ENCODE measurements at places on chromosomes 2 and 18.

- DNase-seq = no peak
Observed at GRCh38 chr2:186883666-186884065, 34.7 kb upstream of the ZSWIM2 start.

- no peak for DNase-seq
Observed at GRCh38 chr2:7725171-7725849, 808.1 kb downstream of the RNF144A start.

DNA sequence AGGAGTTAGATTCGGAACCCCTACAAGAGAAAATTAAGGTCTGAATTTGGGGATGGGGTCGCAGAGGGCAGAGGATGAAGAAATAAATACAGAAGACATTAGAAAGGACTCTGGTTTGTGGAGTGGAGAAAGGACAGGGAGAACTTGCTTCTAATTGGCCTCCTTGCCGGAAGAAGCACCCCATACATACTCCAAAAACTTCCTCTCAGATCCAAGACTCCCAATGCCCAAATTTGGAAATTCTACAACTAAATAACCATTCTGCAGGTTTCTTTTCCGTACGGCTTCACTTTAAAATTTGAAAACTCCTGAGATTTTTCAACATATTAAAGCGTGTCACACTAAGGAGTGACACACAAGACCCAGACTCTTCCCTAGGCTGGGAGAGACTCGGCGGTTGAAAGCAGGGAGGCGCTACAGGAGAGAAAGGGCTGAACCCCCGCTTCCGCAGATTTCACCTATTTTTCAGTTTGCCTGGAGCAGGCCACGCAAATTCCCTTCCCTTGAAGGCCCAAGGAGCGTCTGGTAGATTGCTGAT is 478 bp downstream of the CLHC1 start:
- no peak for DNase-seq

GRCh38 chr18:31946305-31947046 is 3.5 kb upstream of the TRAPPC8 start:
- DNase-seq = no peak

- no peak for DNase-seq
Observed at GRCh38 chr2:140698636-140699035, 1432.2 kb downstream of the LRP1B start.

- no peak for DNase-seq
Observed at GRCh38 chr2:107002735-107003134, 116.8 kb upstream of the ST6GAL2 start.

DNA sequence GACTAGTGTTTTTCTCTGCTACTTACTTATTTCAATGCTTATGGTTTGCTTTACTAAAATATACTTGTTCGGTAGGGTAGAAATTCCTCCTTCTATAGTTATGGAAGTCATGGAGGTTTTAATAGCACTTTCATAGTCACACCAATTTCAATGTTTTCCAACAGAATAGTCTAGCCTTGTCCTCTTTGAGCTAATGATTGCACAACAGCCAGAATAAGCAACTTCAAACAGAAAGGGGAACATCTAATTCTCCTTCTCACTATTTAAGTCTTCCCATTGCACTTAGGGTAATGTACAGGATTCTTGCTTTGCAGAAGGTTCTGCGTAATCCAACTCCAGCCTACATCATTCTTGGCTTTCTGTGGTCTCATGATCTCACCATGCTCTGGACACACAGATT is 287.7 kb upstream of the GCFC2 start:
- DNase-seq = no peak

DNA sequence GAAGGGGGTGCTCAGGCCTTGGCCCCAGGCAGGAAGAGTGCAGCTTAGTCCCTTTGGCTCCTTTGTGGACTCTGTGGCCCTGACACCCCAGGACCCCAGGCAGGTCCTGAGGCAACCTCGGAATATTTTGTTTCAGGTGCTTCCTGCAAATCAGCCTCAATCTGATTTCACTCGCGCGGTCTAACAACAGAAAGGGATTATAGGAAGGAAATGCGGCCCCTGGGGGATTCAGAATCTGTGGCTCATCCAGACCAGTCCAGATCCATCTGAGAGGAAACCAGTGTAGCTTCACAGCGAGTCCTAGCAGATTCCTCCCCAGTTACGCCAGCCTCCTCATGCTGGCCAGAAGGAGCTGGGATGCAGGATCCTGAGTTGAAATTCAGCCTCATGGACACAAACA is 59.5 kb upstream of the YWHAQ start:
- DNase-seq = no peak
